ENCODE measurements at places on chromosomes 2 and 18.

DNA sequence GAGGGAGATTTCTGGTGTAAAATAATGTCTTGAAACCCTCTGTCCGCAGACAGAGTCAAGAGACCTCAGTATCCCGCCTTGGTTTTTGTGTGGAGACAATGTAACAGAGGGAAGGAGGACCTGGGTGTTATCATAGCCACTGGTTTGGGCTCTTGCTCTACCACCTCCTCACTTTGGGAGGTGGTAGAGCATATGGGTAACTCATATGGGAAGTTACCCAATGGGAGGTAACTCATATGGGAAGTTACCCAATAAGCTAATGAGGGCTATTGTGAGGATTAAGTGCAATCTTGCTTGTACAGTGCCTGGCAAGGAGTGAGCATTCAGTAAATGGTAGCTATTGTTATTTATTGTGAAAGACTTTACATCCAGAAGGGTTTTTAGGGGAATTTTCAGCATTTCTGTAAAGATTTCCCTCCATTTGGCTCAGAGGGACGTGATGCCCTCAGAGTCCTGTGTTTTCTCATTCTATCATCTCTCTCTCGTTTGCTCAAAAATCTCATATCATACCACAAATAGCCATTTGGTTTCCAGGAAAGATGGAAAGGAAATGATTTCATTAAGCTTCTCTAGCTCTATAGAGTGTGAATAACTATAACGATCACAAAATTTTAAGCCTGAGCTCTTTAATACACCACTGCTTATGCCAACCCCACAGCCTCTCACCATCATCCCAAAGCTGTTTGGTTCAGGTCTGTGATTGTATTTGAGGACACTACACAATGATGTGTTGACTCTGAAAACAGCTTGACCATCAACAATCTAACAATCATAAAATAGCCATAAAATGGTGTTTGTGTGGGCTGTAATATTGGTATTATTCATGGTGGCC, 307.7 kb downstream of the STK39 start:
- DNase-seq, result no peak

DNA sequence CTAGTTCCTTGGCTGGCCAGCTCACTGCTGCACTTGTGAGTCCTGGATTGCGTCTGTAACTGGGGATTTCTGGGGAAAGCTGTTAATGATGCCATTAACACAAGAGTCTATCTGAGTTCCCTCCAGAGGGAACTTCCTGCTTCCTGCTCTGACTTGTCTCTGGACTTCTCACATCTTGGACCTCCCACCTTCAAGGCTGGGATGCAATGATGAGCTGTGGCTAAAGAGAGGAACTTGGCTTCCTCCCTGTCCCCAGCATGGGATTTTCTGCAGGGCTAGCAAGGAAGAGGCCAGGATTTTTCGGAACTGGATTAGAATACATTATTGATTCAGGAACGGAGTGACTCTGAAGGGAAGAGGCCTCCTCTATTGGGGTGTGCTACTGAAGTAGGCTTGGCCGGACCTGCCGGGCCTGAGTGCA, 155.5 kb downstream of the CLIP4 start:
- no peak for DNase-seq

DNA sequence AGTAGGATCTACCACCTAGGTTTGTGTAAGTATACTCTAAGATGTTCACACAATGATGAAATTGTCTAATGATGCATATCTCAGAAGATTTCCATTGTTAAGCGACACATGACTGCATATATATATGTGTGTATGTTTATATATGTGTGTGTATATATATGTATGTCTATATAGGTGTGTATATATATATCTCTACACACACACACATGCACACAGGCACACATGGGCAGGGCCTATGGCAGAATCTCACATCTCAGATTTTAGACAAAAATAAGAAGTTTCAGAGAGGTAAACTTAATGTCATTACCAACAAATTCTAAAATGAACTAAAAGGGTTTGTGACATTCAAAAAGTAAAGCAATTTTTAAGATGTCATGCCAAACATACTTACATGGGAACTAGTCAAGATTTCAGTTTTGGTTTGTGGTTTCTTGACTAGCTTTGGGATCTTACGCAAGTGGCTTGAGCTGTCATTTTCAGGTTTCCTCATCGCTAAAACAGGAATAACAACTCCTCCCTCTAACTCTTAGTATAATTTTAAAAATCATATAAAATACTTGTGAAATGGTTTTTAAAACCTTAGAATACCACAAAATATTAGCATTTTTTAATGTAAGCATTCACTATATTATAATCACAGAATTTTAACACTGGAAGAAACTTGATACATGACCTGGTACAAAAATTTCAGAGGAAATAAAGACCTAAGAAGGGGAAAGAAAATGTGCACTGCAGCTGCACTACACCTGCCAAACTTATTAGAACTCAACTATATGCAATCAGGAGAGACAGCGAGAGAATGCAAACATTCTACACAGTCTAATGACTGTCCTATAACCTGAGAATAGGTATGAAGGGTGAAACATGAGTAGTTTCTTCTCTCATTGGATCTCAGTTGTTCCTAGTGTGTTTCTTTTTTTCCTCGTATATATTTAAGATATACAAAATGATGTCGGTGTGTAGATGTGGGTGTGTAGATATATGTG, 75.7 kb downstream of the TTC21B start:
- DNase-seq, result no peak

DNA sequence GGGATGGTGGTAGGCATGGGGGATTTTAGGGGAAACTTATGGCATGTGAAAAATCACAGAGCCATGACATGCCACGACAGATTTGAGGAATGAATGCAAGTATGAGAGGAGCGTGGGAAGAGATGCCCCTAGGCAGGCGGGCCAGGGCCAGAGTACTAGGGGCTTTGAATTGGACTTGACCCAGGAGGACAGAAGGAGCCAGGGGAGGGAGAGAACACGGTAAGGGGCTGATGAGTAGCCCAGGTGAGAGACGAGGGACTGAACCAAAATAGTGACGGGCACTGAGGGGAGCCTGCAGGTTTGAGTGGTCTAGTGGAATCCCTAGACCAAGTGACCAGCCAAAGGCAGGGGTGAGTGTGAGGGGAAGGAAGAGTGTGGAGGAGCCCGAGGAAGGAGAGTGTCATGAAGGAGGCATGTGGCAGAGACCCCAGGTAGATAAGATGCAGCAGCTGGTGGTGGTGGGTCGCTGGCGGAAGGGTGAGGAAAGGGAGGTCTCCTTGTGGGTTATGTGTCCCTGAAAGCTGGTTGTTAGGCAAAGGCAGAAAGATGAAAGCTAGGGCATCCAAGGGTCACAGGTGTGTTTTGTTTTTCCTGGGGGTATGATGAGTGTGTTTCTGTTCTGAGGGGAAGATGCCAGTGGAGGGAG, 48.7 kb downstream of the ZBTB7C start:
- DNase-seq, result no peak

DNA sequence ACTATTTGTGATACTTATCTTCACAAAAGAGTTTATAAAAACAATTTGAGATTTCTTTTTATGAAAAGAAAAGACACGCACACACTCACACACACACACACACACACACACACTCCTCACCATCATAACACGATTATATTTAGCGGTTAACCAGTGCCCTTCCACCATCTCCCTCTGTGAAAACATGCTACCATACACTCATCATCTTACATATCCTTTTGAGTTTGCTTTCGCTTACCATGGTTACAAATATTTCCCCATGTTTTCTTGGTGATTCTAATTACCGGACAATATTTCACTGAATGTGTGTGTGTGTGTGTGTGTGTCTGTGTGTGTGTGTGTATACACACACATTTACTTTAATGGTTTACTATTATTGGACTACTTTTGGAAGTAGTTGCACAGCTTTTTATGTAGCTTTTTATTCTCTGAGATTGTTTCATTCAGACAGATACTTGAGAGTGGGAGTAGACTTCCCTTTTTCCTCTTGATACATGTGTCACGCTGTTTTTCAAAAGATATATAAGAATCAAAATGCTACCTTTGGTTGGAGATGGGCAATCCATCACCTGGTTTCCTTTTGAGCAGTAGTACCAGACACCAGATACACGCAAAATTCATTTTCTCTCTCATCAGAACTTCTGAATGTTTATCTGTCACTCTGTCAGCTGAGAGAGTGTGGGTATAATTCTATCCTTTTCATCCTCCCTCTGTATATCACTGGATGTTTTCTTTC, 138.1 kb downstream of the SETBP1 start:
- DNase-seq, result no peak

GRCh38 chr2:179843541-179843940, 17.9 kb downstream of the ZNF385B start:
- DNase-seq, result no peak

GRCh38 chr2:122366969-122367645, 611.7 kb downstream of the TSN start:
- DNase-seq, result no peak

GRCh38 chr2:235538981-235539380, 45.1 kb downstream of the AGAP1 start:
- no peak for DNase-seq

- DNase-seq, result no peak
Measured at GRCh38 chr18:8899000-8899399, 193.6 kb downstream of the MTCL1 start.

- no peak for DNase-seq
Measured at GRCh38 chr2:151670846-151671597, 63.3 kb downstream of the NEB start.

DNA sequence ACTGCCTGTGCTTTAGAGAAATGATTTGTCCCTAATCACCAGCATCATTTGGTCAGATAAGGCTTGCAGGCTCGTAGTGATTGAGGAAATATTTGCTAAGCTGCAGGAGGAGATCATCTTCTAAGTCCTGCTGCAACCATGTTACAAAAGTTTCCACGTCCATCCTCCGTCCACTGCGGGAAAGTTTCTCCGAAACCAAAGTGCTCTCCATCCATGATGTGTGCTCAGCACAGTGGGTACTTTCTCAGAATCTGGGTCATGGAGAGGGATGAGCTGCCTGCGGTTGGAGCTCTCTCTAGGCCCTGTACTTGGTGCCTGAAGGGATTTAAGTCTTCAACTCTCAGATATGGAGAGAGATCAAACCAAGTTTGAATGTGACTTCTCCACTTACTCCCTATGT, 39.3 kb downstream of the IL1RL2 start:
- DNase-seq, result no peak

DNA sequence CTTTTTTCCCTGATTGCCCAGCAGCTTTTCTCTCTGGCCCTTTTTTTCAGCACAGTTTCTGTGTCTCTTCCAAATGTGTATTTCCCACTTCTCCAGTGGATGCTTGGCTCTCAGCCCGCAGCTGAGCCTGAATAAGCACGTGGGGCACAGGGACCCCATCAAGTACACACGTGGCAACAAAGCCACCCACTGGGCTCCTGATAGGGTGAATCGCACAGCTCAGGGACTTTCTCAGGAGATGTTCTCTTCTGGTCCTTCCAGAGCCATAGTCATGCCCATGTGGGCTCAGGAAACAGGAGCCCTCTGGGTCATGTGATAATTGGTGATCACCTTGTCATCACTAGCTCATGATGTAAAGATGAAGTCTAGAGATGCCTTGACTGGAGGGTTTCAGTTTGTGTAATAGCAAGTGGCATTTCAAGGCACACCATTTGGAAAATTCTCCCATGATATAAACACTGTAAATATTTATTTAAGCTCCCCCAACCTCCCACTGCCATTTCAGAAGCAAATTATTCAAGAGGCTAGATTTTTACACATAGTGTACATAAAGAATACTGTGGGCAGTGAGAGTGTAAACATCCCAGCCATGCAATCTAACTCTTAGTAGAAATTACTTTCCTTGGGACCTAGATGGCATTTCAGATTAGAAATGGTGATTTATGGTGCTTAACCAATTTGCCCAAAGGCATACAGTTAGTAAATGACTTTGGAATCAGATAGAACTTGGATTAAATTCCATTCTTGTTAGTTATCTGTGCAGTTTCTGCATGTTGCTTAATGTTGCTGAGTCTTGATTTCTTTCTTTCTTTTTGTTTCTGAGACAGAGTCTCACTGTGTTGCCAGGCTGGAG, 597.5 kb downstream of the SLC4A3 start:
- DNase-seq, result no peak

DNA sequence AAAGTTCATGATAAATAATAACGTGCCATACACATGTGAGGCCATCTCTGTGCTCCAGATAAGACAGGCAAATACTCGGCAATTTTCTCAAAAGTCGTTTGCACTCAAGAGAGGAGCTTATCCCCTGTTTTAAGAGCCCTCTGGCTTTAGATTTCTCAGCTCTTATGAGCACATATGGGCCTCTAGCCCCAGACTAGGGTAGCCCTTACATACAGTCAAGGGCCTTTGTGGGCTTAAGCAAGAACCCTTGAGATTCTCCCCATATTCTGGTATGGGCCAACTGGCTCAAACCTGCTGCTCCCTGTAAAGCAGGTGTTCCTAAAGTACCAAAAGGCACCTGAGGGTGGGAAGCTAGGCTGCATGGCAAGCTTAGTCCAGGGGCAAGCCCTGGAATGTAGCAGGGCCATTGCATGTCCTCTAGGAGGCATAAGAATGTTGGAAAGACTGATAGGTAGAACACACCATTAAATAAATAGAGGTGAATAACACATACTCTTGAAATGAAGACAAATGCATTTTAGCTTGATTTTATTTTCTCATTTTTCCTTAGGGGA, 66.1 kb downstream of the FASTKD2 start:
- DNase-seq, result no peak

DNA sequence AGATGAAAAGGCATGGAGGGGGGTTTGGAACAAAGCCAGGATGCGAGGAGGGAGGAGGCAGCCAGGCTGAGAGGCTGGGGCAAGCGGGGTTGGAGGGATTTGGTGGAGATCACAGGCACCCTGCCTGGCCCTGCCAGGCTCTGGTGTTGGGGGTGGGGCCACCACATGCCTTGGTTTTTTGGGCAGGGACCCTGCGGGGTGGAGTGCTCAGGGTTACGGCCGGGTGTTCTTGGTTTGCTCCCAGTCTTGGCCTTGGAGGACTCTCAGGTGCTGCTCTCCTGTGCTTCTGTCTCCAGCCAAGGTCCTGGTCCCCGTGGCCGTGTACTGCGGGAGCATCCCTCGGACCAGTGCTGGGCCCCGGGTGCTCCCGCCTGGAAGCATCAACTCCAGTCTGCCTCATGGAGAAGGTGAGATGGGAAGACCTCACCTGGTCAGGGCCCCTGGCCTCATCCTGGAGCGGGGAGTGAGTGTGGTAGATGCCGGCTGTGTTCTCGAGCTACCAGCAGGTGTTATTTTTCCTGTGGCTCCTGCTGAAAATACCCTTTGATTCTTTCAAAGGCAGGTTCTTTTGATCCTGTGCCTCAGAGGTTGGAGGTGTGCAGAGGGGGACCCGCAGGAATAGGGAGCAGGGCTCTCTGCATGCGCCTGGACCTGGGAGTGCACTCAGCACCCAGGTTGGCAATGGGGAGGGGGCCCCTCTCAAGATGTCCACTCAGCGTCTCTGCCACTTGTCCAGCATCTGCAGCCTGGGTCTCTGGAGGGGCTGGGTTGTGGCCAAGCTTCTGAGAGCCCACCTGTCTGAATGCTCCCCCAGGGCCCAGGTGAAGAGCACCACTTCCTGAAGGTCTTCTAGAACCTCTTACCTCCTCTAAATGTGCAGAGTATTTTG, 17.0 kb downstream of the TOGARAM2 start:
- DNase-seq, result no peak

- DNase-seq, result no peak
Measured at GRCh38 chr2:47686018-47686417, 96.9 kb upstream of the MSH6 start.

- no peak for DNase-seq
Measured at GRCh38 chr2:127490283-127490682, 36.0 kb downstream of the IWS1 start.

Data from hematopoietic multipotent progenitor cell treated with erythropoietin and hydrocortisone succinate and interleukin-3 and kit ligand, for 8 days (in vitro differentiated cells).